ENCODE measurements at places on chromosomes 3 and 15. TPM values are rescaled to one million over a fixed set of nuclear protein-coding genes. Genes with fewer than 3 reads are reported as not detected.

- H3K27me3 ChIP-seq: no peaks in the 10 kb centered on the region
- no peak for DNase-seq
- H3K4me3 ChIP-seq: no peak overlapping the region
- H3K27ac ChIP-seq: no peak overlapping the region
Observed at GRCh38 chr3:147937891-147938290, 528.7 kb downstream of the ZIC1 start.

GRCh38 chr15:98412852-98413251, 235.5 kb upstream of the IGF1R start:
- peaks cover 13% of the 10 kb centered on the region for H3K27me3 ChIP-seq
- no peaks in the 10 kb centered on the region for H3K4me1 ChIP-seq
- no peak overlapping the region for H3K4me3 ChIP-seq
- no peak overlapping the region for H3K27ac ChIP-seq
- DNase-seq: no peak

- H3K4me1 ChIP-seq: peaks cover 3% of the 10 kb centered on the region
- H3K4me3 ChIP-seq: no peak overlapping the region
- no peak overlapping the region for H3K27ac ChIP-seq
- no peaks in the 10 kb centered on the region for H3K27me3 ChIP-seq
Observed at GRCh38 chr3:69866988-69867720, 127.9 kb downstream of the MITF start.

DNA sequence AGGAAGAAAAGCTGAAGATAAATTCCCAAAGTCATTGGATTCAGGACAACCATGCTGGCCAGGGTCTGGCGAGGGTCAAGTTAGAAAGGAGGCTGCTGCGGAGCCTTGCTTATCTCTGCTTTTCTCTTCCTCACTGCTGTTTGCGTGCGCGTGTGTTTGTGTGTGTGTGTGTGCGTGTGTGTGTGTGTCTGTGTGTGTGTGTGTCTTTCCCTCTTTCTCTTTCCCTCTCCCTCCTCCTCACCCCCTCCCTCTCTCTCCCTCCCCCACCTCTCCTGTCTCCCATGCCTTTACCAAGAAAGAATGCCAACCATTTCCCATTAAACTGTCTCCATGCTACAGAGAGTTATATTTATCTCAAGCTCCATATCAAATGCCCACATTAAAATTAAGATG, at the start of gene COLQ:
Gene COLQ, minus strand, starts transcription at position 134 of the 393 bp plus-strand sequence. Its CDS starts 81 bp downstream, at position 53.
- no peaks in the 10 kb centered on the region for H3K4me1 ChIP-seq
- no peak for DNase-seq
- H3K27me3 ChIP-seq: peaks cover 36% of the 10 kb centered on the region
- no peak within 1 kb of the TSS for H3K4me3 ChIP-seq
- H3K36me3 ChIP-seq: no peaks in the 10 kb centered on the region

DNA sequence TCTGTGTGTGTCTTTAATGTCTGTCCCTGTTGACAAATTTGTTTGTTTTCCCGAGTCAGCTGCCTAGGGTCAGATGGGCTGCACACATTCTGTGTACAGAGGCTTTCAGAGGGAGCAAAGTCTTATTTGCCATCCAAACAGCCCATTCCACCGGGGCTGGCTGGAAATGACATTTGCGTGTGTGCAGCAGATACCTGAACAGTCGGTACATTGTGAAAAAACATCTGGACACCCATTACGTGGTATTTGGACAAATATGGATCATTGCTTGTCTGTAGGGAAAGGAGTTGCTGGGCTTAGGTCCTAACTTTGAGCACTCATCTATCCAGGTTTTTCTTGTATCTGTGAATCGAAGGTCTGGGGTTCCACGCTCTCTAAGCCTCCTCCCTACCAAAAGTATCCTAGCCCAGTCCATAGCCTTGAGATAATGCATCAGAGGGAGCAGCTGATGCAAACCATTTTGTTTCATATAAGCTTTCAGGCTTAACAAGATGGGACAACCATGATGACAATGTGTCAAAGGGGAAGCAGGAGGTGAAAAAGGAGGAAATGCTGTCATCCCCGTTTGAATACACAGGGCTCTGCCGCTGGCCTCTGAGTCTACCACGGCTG, 22.2 kb upstream of the CMTM8 start:
- no peak overlapping the region for H3K27ac ChIP-seq
- no peaks in the 10 kb centered on the region for H3K4me1 ChIP-seq
- no peaks in the 10 kb centered on the region for H3K36me3 ChIP-seq
- no peak overlapping the region for H3K4me3 ChIP-seq

Gene MAP6D1
- total RNA-seq: 1.5 TPM

DNA sequence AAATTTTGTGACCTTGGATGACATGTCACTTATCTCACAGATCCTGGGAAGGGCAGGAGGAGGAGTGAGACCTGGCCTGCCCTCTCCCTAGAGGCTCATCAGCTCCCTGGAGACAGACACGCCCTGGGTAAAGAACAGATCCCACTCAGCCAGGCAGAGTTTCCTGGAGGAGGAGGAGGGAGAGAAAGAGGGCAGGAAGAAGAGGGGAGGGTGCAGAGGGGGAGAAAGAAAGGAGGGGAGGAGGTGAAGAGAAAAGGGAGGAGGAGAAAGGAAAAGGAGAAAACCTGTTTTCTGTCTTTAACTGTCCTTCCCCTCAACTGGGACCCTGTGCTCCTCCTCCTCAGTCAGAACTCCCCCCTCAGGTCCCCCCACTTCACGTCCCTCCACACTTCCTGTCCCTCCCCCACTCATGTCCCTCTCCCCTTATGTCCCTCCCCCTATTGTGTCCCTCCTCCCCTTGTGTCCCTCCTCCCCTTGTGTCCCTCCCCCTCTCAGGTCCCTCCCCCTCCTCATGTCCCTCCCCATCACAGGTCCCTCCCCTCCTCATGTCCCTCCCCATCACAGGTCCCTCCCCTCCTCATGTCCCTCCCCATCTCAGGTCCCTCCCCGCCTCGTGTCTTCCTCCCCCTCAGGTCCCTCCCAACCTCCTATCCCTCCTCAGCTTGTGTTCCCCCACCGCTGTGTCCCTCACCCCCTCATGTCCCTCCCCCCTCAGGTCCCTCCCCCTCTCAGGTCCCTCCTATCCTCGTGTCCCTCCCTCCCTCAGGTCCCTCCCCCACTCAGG, 52.3 kb upstream of the CGNL1 start:
- peak; percentile 98 for DNase-seq
- H3K27ac ChIP-seq: peak overlapping the region; percentile 99
- no peaks in the 10 kb centered on the region for H3K36me3 ChIP-seq
- H3K4me1 ChIP-seq: peaks cover 56% of the 10 kb centered on the region
- H3K4me3 ChIP-seq: peak overlapping the region; percentile 28

DNA sequence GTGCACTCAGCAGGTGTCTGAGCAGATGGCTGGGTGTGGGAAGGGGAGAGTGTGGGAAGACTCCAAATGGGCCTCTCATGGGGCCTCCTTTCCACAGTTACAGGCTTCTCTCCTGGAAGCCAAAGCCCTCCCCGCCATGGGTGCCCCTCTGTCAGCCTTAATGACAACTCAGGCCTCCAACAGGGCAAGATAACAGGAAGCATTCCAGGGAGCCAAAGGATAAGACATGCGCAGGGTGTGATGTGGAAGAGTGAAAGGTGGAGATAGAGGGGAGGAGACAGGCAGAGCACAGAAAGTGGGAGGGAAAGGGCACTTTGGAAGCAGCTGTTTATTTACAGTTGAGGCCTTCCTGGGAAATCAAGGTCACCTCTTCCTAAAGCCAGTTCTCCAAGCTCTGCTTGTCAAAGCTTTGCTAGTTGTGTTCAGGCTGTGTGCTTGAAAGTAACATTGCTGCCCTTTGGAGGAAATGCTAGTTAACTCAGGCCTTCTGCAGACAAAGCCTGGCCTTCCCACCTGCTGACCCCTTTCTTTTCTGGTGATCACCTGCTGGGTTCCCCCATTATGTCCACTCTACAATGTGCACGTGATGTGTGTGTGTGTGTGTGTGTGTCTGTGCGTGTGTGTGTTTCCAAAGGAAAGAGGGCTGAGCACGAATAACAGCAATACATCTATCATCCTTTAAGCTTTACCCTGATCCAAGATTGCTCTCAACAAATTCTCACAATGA, 35.2 kb upstream of the SMAD3 start:
- H3K36me3 ChIP-seq: no peaks in the 10 kb centered on the region
- no peak overlapping the region for H3K27ac ChIP-seq
- no peak overlapping the region for H3K4me3 ChIP-seq
- H3K4me1 ChIP-seq: peaks cover 6% of the 10 kb centered on the region

DNA sequence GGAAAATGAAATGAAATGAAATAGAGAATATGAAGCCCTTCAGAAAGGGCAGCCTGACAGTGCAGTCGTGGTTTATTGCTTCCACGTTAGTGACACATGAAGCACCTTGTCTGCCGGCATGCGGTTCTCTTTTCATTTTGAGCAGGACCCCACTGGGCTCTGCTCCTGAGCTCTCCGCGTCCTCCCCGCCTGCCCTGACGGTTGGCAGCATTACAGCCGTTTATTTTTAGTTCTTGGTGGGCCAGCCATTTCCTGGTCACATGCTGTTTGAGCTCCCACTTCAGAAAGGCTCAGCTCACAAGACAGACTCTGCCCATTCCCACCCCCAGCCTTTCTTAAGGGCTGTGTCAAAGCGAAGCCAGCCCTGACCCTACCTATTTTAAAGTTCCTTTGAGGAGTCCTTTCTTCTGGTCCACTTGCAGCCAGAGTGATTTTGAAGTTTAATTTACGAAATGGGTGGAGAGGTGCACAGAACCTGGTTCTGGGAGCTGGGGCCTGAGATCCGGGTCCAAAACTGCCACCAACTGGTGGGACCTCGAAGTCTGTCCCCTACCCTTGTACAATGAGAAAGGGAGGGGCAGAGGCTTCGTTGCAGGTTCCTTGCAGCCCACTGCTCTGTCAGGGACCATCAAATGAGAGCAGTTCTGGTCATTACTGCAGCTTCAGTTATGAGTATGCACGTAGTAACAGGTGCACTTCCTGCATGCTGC, 60.1 kb downstream of the MGLL start:
- H3K27ac ChIP-seq: no peak overlapping the region
- DNase-seq: no peak
- peaks cover 68% of the 10 kb centered on the region for H3K27me3 ChIP-seq
- no peaks in the 10 kb centered on the region for H3K36me3 ChIP-seq
- H3K4me3 ChIP-seq: no peak overlapping the region
- no peaks in the 10 kb centered on the region for H3K4me1 ChIP-seq

- no peak overlapping the region for H3K27ac ChIP-seq
- peaks cover 15% of the 10 kb centered on the region for H3K27me3 ChIP-seq
- no peaks in the 10 kb centered on the region for H3K36me3 ChIP-seq
- H3K4me3 ChIP-seq: no peak overlapping the region
- no peak for DNase-seq
- H3K4me1 ChIP-seq: no peaks in the 10 kb centered on the region
Observed at GRCh38 chr3:123790254-123791072, 93.7 kb downstream of the MYLK start.

Gene PRRT3
- 1.9 TPM for total RNA-seq

GRCh38 chr15:47206358-47206978, 510.8 kb upstream of the SEMA6D start:
- no peaks in the 10 kb centered on the region for H3K36me3 ChIP-seq
- H3K27ac ChIP-seq: no peak overlapping the region
- no peak for DNase-seq
- H3K4me1 ChIP-seq: no peaks in the 10 kb centered on the region

GRCh38 chr3:165749821-165750220, 87.4 kb downstream of the BCHE start:
- DNase-seq: no peak
- no peaks in the 10 kb centered on the region for H3K36me3 ChIP-seq
- no peaks in the 10 kb centered on the region for H3K27me3 ChIP-seq
- H3K27ac ChIP-seq: no peak overlapping the region
- no peaks in the 10 kb centered on the region for H3K4me1 ChIP-seq

Gene NECTIN3
- 0.16 TPM for total RNA-seq

- H3K4me1 ChIP-seq: peaks cover 16% of the 10 kb centered on the region
- peak; percentile 78 for DNase-seq
- no peaks in the 10 kb centered on the region for H3K36me3 ChIP-seq
- H3K27ac ChIP-seq: no peak overlapping the region
- H3K27me3 ChIP-seq: peaks cover 74% of the 10 kb centered on the region
Observed at GRCh38 chr3:14548321-14548729, 8.2 kb upstream of the GRIP2 start.

Gene TMEM207
- total RNA-seq: not detected

DNA sequence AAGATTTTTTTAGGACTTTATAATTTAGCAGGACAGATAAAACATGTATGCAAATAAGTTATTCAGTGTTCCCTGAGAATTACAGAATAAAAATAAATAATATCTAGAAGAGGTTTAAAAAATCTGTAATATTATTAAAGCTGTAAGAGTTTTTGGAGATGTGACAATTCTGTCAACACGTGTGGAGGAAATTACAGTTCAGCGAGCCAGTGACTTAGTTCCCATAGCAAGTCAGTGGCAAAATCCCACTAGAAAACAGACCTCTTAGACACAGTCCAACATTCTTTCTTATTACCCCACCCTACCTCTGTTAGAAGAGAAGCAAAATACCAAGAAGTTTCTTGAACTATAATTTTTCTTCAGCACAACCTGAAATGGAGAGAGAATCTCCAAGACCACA, 16.2 kb upstream of the DENND6A start:
- no peaks in the 10 kb centered on the region for H3K36me3 ChIP-seq
- no peaks in the 10 kb centered on the region for H3K4me1 ChIP-seq
- no peaks in the 10 kb centered on the region for H3K27me3 ChIP-seq
- DNase-seq: no peak

DNA sequence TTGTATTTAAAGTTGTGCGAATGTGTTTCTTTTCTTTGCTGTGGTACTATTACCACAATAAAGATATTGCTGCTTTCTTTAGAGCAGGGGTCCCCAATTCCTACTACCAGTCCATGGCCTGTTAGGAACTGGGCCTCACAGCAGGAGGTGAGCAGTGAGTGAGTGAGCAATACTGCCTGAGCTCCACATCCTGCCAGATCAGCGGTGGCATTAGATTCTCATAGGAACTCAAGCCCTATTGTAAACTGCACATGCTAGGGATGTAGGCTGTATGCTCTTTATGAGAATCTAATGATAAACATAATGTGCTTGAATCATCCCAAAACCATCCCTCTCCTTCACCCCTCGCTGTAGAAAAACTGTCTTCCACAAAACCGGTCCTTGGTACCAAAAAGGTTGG, 41.6 kb downstream of the DMXL2 start:
- no peaks in the 10 kb centered on the region for H3K27me3 ChIP-seq
- H3K4me3 ChIP-seq: no peak overlapping the region
- peak overlapping the region; percentile 67 for H3K27ac ChIP-seq
- no peak for DNase-seq

- no peak overlapping the region for H3K27ac ChIP-seq
- H3K4me1 ChIP-seq: no peaks in the 10 kb centered on the region
- no peak overlapping the region for H3K4me3 ChIP-seq
- no peaks in the 10 kb centered on the region for H3K27me3 ChIP-seq
Observed at GRCh38 chr3:20054549-20054987, 14.3 kb downstream of the KAT2B start.

Gene COL6A5
- total RNA-seq: 4.9 TPM

GRCh38 chr3:13197281-13197680, 124.1 kb upstream of the IQSEC1 start:
- no peak overlapping the region for H3K4me3 ChIP-seq
- H3K36me3 ChIP-seq: no peaks in the 10 kb centered on the region
- peaks cover 17% of the 10 kb centered on the region for H3K4me1 ChIP-seq

Gene CACNA1D
- total RNA-seq: not detected

GRCh38 chr3:115272036-115272824, 125.1 kb upstream of the ZBTB20 start:
- no peak overlapping the region for H3K4me3 ChIP-seq
- H3K4me1 ChIP-seq: no peaks in the 10 kb centered on the region
- H3K27me3 ChIP-seq: no peaks in the 10 kb centered on the region
- no peaks in the 10 kb centered on the region for H3K36me3 ChIP-seq
- peak; percentile 7 for DNase-seq
- H3K27ac ChIP-seq: no peak overlapping the region

- peaks cover 31% of the 10 kb centered on the region for H3K27me3 ChIP-seq
- no peaks in the 10 kb centered on the region for H3K36me3 ChIP-seq
- peaks cover 5% of the 10 kb centered on the region for H3K4me1 ChIP-seq
- DNase-seq: no peak
- H3K27ac ChIP-seq: no peak overlapping the region
Observed at GRCh38 chr3:195834675-195835583, 23.2 kb upstream of the MUC4 start.

All from K562 (cell line).